Head of caudate nucleus (tissue), 42 donors: ENCODE measurements at places on chromosomes 2 and 18.

GRCh38 chr18:56233595-56233994 is 404.8 kb downstream of the TXNL1 start:
- no peak for DNase-seq

DNA sequence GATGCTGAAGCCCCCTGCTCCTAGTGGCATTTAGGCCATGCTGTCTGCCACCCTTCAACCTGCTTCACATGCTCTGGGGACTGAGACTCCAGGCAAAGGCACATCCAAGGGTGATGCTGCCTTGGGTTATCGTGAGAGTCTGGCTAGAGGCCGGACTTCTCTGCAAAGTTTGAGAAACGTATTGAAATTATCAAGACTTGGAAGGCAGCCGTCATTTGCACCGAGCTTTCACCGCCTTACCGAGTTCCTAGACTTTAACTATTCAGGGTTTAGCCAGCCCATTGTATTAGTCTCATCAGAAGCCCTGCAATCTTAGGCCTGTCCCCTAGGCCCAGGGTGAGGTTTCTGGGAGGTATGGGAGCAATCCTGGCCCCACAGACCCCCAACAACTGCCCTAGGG is 34.0 kb downstream of the RDH14 start:
- no peak for DNase-seq

GRCh38 chr2:7379799-7380198 is 462.6 kb downstream of the RNF144A start:
- no peak for DNase-seq

- DNase-seq = no peak
These were observed 69.6 kb downstream of the MYO1B start for GRCh38 chr2:191314697-191315364.

DNA sequence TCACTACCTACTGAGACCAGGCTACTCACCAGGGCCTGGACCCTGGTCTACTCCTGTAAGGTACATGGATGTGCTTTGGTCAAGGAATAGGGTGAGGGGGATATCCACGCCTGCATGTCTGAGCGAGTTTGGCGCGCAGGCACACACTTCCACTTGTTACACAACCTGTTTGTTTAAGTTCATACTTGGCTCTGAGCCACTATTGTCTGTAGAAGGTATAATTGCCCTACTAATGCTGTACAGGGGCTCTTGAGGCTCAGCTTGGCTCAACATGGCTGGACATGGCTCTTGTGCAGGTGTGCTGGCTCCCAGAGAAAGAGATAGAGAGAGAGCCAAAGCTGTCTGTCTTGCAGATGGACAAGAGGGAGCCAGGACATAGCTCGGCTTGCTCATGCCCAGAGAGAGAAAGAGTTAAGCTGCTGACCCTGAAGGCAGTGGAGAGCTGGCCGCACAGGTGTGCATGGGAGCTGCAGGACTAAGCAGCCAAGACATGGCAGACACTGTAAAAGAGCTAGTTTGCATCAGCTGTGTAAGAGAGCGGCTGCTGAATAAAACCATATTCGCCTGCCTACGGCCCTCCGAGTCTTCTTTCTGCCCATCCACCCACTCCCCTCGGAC is 35.2 kb downstream of the NPPC start:
- DNase-seq = no peak

DNA sequence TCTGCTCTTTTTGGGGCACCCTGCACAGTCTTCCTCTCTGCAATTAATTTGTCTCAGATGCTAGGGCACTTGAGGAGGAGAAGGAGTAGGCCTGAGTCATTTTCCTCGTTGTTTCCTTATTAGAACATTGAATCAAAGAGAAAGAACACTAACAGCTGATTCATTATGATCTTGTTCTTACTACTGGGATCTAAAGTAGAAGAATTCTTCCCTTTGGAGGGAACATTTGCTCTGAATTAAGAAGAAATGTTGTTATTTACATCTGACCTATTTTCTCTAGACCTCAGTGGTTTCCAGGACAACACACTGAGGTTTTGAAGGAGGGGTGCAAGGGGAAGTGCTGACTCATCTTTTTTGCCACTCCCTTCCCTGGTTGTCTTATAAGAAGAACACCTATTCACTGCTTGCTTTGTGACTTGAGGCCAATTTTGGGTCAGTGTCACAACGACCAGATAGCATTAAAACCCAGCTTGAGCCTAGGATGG is 24.3 kb upstream of the STAT1 start:
- no peak for DNase-seq

DNA sequence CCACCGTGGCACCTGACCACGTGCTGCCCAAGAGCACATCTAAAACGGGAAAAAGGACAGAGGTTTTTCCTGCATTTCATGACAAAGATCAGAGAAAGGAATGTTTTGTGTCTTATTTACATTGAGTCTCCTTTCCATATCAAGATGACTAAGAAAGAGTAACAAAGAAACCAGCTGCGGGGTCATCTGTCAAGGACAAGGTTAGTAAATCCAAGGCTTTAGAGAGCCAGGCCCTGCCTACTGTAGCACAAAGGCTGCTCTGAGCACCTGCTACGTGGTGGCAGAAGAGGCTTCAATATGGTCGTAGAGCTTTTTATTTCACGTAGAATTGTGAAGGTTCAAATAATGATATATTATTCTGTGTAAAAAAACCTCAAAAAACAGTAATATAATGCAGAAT is 51.0 kb downstream of the PRELID3A start:
- no peak for DNase-seq

- no peak for DNase-seq
These were observed 446.6 kb downstream of the IRS1 start for GRCh38 chr2:226352941-226353560.

GRCh38 chr18:9861157-9861556 is 24.6 kb upstream of the TXNDC2 start:
- no peak for DNase-seq

- DNase-seq = no peak
These were observed 5.6 kb downstream of the ACSL3 start for GRCh38 chr2:222866358-222866960.

- DNase-seq = no peak
These were observed 10.4 kb upstream of the UBE2E3 start for GRCh38 chr2:180970016-180970415.

DNA sequence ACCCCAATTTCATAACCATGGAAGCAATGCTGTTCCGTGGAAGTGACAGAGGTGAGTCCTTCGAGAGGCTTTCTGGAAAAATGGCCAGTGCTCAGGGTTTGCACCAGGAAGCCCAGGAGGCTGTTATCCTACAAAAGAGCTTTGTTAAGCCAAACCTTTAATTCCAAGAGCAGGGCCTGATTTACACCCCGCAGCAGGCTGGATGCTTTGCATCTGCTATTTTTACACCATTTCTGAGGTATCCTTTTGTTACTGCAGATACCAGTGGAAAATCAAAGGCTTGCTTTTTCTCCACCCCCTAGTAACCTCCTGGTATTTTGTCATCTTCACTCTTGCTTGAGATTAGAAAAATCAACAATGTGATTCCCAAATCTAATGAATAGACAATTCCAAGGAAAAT is 380.6 kb downstream of the SOX11 start:
- no peak for DNase-seq

DNA sequence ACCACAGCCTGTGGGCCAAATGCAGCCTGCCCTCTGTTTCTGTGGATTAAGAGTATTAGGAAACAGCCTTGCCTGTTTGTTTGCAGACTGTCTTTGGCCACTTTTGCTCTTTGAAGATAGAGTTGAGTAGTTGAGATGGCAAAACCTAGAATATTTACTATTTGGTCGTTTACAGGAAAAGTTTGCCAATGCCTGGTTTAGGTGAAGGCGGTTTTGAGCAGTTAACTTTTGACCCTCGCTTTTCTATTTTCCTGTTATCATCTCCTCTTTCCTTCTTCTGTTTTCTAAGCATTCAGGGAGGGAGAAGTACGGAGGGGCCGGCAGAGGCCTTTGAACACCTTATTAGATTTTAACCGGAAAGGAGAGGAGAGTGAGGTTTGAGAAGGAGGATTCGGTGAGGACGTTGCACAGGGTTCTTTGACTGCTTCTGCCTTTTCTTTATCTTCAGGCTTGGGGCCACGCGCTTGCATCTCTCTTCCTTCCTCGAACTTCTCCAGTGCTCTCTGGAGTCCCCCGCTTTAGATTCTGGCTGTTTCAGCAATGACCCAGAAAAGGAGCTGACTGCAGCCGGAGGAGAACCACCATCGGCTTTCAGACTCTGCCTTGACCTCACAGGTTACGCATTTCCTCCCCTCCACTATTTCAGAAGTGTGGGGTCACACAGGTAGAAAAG is 39.2 kb downstream of the IL1R2 start:
- no peak for DNase-seq

DNA sequence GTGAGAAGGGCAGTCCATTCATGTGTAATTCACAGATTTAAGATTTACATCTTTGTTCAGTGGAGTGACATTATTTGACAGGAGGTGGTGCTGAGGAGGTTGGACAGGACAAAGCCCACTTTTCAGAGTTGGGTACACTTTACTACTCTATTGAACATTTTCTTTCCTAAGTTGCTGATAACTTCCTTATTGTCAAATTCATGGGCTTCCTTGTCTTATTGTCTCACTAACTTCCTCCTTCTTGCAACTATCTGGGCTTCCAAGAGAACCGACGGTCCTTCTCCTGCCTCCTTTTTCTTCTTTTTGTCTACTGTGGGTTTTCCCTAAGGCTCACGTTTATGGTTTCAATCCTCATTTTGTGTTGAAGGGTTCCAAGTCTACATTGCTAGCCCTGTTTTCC is 67.7 kb upstream of the DNMT3A start:
- DNase-seq = no peak

GRCh38 chr2:288758-289361 is 969 bp upstream of the ALKAL2 start:
- peak; percentile 58 for DNase-seq

DNA sequence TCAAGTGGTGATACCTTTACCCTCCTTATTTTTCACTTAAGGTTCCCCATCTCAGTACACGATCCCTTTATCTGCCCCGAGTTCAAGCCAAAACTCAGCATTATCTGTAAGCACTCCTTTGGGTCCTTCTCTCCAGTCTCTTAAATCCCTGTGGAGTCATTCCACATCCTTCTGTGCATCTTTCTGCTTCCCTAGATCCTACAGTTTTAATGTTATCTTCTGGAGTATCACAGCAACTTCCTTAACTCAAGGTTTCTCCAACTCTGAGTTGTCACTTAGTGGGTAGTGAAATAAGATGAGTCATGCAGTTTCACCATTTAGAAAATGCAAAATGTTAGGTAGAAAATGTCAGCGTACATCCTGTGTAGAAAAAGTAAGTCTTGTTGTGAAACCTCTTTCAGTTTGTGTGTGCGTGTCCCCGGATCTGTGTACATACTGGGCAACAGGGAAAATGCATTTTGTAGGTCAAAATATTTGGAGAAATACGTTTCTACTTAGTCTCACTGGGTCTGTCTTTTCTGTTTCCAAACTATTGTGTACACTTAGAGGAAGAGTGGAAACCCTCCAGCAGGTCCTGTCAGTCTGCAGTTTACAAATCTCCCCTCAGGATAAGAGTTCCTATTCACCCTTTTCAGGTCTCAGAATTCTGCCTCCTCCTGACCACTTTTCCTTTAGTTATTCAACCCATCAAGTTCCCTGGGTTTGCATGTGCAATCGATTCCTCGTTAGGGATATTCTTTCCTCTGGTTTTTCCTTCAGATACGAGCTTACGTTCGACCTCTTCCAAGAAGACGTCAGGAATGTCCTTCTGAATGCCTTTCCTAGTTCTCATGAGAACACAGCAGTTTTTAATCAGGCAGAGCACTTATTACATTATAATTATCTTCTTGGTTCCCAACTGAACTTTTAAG is 154.8 kb downstream of the TGIF1 start:
- DNase-seq = no peak

GRCh38 chr2:114259389-114259788 is 183.1 kb upstream of the DPP10 start:
- DNase-seq = no peak

- DNase-seq = no peak
These were observed 15.7 kb downstream of the NDUFV2 start for GRCh38 chr18:9117980-9118841.

DNA sequence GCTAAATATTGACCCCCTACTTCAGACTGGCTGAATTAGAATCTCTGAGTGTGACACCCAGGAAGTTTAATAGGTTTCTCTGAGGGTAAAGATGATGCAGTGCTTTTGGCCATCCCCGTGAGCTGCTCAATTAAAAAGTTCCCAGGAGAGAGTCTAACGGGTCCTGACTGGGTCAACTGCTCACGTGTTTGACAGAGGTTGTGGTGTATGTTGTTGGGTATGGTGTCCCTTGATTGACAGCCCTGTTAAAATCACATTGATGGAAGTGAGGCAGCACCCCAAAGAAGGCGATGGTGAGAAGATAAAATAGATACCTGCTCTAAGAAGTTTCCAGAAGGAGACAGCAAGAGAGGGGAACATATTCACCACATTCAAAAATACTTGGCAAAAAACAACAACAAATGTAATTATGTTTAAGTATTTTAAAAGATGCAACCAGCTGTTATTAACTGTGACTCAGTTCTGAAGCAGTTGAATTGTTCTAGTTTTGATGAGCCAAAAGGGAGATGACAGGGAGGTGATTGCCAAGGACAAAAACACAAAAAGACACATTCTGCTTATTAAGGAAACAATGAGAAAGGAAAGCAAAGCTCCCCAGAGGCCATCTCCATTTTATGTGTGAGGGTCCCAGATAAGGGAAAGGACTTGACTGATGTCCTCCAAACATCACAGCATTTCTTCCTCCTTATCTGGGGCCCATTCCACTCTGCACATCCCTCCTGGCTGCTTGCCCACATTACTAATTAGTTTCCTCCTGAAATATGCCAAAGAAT is 11.5 kb upstream of the GMCL1 start:
- DNase-seq = no peak

GRCh38 chr2:240789501-240790369 is 30.3 kb downstream of the KIF1A start:
- DNase-seq = no peak

DNA sequence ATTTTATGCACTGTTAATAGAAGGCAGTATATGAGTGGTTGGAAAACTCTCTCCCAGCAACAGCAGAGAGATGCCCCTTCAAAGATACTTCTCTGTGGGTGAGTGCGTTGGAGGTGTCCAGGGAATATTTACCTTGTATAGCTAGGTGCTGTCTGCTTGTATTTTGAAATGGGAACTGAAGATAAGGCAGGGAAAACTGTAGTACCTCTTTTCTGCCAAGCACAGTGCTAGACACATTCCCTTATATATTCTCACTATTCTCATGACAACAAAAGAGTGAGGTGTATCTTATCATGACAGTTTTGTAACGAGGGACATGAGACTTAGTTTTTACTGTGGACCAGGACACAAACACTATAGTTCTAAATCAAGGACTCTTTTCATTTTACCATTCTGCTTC is 2.1 kb downstream of the TTC39C start:
- DNase-seq = no peak

DNA sequence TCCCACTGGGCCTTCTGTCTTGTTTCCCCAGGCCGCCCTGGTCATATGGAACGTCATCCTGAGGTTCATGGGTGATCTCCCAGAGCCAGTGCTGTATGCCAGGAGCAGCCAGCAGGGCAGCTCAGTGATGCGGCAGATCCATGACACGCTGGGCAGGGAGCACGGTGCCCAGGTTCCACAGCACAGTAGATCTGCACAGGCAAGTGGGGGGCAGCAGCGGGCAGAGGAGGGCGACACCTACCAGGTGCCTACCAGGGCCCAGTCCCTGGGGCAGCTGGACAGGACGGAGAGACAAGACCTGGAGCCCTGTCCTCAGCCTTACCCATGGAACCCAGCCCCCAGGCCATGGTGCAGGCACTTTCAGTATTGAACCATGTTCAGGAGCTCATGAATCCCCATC is 36.1 kb upstream of the GPR17 start:
- DNase-seq = no peak
